Inflammatory macrophage (primary cell): ENCODE measurements at places on chromosomes 3 and 15.

GRCh38 chr15:89499156-89499555, 2.8 kb upstream of the RHCG start:
- no peak for DNase-seq

- DNase-seq, result no peak
Observed at GRCh38 chr3:127150513-127151250, 42.2 kb upstream of the PRR23E start.

GRCh38 chr15:57138349-57138788, 219.9 kb downstream of the TCF12 start:
- DNase-seq, result peak; percentile 52

DNA sequence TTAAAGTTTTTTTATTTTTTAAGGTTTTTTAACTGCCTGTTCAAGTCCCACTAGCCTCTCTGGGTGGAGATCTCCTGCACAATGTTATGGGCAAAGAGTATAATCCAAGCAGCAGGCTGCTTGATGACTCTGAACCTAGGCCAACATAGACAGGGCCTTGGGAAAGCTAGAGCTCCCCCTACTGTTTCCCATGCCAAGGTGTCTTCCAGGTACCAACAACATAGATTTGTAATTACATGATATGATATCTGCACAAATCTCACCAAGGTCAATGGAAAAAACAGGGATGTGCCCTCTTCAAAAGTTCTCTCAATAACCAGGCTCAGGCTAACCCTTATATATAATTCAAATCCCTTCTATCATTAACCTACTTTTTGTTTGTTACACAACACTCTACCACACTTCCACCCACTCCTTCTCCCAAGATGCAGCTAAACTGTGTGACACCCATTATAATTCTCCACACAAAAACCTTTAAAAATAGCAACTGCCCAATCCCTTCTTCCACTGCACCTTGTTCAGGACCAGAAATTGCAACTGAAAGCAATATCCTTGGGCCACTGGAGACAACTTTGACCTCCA, 43.8 kb downstream of the RBM15B start:
- DNase-seq, result peak; percentile 55

- DNase-seq, result no peak
Observed at GRCh38 chr3:34727700-34728099, 911.6 kb upstream of the ARPP21 start.

GRCh38 chr15:96122077-96123027, 208.1 kb upstream of the NR2F2 start:
- no peak for DNase-seq

DNA sequence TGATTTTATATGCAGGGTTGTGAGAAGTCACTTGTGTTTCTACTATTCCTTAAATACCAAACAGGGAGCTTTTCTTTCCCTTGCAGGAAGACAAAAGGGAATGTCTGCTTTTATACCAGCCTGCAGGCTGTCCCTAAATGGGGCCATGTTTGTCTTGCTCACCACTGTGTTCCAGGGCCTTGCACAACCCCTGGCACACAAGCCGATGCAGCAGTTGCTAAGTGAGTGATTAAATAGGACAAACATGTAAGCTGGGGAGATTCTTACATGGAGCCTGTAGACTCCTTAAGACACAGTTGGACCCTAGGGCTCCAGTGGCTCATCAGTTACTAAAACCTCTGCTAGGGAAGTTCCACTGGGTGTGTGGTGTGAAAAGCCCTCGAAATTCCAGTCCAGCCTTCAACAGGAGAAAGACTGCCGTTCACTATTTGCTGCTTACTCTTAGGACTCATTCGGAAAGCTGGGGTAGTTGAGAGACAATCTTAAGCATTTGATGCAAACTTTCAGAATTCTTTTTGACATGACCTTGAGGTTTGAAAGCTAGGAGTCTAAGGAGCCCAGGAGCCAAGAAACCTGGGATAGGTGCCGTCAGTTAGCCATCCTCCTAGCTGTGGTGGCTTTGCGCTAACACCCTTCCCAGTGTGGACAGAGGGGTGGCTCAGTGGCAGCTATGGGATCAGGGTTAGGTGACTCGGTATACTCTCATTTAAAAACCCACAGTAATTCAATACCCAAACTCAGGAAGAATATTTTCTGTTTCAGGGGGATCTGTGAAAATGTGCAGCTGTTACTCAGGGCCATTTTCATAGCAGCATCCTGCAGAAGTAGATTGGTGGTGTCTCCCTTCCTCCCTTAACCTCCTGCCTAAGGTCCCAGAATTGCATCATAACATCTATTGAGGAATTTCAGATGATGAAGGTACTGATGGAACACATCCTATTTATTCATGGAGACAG, 39.1 kb downstream of the SYNM start:
- no peak for DNase-seq

DNA sequence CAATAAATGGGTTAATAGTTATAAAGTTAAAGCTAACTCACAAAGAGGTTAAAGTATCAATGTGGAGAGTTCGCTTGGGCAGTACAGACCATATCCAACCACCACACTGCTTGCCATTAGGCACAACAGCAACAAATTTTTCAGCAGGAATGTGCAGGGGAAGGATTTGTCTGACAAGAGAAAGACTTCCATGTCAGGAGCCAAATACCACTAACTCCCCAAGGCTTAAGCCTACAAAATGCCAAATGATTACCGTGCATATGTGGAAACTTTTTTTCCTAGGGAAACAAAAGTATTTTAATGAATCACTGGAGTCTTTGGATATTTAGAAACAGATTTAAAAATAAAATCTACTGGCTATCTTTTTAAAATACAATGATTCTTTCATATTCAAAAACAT, 8.1 kb downstream of the VGLL3 start:
- DNase-seq, result no peak

DNA sequence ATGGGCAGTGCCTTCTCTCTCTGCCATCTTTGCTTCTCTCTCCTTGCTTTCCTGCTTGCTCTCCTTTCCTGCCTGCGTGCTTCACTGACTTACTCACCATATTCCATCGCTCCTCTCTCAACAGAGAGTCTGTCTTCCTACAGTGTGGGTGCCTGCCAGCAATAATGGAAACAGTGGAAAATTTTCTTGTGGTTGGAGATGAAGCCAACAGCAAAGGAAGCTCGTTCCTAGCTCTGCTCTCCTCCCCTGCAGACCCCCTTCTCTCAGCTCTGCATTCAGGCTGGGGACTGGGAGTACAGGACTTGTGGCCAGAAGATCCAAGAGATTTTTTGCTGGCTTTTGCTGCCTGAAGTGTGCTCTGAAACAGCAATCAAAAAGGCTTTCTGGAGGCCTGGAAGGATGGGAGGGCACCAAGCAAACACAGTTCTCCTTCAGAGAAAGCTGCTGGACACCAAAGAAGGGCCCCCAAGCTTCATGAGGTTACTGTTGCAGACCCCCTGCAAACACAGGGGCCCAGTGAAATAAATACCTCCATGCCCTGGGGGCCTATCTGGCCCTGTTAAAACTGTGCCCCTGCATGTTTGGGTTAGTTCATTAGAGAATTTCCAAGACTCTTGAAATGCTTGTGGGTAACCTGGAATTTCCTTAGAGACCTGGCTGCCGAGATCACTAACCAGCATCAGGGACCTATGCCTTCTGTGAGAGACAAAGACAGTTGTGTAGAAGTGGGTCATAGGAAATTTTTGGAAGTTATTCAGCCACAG, 149.9 kb upstream of the RASGRP1 start:
- DNase-seq, result no peak

GRCh38 chr3:112460519-112461195, 38.6 kb downstream of the BTLA start:
- DNase-seq, result no peak

DNA sequence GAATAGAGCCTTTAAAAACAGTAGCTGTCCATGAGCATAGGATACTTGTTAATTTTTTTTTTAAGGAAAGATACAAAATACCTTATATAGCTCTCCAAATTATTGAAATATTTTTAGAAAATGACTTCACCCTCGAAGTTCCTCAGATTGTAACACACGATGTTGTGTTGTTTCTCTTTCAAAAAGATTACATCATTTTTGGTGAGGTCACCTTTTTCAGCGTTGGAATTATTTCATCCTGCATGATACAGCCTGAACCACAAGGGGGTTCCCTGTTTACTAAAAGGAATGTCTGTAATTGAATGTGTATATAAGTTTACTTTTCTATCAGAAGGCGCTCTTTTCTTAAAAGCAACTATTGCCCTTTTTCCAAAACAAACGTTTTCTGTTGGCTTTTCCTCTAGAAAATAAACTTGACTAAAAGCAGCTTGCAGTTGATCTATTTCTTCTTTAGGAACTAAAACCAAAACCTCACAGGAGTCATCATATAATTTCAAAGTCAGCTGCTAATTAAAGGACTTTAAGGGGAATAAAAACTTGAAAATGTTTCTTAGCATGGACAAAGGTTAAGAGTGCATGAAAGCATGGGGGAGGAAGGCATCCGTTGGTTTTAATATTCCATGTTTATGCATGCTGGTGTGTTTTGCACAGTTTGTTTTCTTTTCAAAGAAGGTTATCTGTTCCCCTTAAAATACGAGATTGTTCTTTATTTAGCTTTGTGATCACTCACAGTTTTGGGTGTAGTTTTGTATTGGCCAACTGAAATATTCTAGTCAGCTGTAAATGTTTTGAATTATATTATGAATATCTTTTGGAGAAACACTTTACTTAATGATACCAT, 29.4 kb downstream of the LYSMD4 start:
- peak; percentile 86 for DNase-seq

DNA sequence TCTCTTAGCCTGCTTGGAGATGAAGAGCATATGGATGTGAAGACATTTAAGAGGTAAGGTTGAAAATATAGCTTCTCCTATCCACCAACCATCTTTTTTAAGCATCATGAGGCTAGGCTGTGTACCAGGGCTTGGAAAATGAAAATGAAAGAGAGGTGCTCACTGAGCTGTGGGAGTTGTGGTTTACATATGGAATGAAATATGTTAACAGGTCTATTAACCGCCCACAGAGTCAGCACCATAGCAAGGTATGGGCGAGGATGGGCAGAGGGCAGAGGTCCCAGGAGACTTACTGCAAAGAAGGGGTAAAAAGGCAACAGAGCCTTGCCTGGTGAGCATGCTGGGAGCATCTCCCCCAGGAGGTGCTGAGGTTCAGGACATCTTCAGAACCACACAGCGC, 273.1 kb downstream of the GABRG3 start:
- no peak for DNase-seq

DNA sequence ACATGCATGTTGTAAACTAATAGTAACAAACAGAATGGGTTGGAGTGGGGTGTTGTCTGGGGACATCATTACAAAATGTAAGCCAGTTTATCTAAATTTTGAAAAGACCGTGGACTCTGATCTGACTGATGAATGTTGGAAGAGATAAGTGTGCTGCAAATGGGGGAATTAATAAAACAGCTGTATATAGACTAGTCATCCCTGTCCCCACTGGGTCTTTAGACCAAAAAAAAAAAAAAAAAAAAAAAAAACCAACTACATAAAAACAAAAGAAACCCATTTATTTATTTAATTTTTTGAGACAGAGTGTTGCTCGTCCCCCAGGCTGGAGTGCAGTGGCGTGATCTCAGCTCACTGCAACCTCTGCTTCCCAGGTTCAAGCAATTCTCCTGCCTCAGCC, 20.0 kb downstream of the ARIH2 start:
- no peak for DNase-seq

DNA sequence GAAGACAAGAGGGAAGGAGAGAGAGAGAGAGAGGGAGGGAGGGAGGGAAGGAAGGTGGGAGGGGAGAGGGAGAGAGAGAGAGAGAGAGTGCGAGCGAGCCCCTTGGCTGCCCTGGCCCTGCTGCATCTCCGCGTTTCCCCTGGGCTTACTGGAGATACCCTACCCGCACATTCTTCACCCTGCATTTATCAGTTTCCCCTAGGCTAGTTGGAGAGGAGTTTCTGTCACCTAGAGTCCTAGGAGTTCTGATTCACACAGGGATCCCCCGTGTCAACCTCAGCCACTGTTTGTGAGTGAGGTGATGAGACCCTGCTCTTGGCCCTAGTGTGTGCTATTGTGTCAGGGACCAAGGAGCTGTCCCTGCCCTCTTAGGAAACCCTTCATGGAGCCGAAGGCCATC, 18.7 kb downstream of the BHLHE40 start:
- DNase-seq, result no peak

GRCh38 chr15:40115670-40116093, 7.0 kb upstream of the BMF start:
- peak; percentile 60 for DNase-seq

- no peak for DNase-seq
Observed at GRCh38 chr3:141409940-141410241, 41.6 kb downstream of the ZBTB38 start.

GRCh38 chr3:60774617-60775016, 476.6 kb downstream of the FHIT start:
- DNase-seq, result no peak

GRCh38 chr3:138437281-138437680, 2.9 kb downstream of the ESYT3 start:
- DNase-seq, result no peak

GRCh38 chr3:134803051-134803505, 8.0 kb downstream of the EPHB1 start:
- DNase-seq, result no peak

DNA sequence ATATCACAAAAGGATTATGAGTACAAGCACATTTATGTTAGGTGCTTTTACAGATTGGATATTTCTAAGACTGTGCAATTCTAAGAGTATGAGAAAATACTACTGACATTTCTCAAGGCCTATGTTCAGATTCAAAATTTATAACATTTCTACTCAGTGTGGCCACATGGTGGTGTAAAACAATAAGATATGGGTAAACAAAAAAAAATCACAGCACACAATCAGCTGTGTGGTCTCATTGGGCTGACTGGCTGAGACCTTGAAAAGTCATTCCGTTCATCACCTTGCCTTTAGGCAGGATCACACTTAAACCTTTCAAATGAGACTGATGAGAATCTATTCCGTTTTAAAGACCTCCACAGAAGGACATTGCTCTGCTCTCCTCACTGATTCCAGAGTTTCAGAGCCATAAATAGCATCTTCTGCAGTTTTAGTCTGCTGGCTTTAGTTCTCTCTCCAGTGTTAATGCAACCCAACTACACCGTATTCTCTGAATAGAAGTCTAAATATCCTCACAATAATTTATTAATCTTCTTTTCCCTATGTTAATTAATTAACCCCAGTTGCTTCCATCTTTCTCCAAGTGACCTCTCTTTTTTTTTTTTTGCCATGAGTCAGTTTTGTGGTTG, 158.2 kb downstream of the SPATA16 start:
- no peak for DNase-seq

DNA sequence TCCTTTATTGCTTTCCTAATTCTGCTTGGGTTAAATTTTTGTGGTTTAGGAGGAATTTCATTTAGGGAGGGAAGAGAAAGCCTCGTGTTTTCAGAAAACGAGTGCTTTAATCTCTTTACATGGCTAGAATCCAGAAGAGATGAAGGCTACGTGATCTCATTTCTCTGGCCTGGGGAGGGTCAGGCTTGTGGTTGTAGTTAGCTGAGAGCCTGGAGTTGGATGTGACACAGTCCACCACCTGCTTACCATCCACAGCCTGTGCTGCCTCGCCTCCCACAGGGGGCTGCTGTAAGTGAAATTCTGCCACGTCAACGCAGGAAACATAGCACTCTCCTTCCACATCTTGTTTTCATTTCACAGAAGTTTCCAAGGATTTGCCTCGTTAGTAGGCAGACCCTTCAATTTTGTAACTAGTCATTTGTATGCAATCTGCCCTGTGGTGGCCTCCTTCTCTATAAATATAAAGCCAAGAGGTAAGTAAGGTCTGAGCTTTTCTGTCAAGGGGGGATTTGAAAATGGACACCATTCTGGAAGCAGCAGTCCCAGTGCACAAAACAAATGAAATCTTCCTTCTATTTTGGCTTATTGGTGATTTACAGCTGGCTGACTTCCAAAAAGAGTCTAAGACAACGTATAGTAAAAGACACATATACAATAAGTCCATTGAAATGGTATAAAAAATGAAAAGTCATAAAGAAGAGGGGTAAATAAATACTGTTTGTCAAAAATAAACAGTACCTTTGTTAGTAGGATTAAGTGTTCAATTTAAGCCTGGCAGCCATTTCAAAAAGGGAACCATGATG, 3.4 kb downstream of the GXYLT2 start:
- no peak for DNase-seq

- peak; percentile 49 for DNase-seq
Observed at GRCh38 chr3:143120716-143121240, 1.2 kb downstream of the CHST2 start.
